Endothelial cell (in vitro differentiated cells): ENCODE measurements at places on chromosomes 12 and 14.

DNA sequence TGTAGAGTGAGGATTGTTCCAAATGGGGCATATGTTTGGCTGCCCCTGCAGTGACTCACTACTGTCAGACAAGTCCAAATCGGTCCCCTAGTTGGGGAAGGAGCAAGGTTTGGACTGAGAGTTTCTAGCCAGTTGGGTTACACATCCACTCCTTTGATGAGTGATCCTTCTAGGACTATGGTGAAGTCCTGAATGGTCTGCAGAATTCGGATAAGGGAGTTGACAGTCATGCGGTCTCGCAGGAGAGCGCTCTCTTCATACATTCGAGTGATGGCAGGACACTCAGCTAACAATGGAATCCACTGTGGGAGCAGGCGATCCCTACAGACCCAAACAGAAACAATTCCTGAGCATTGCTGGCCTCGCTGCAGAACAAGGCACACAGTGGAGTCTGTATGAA is 61.5 kb upstream of the SINHCAF start:
- H3K36me3 ChIP-seq = peaks cover 5% of the 10 kb centered on the region
- peaks cover 2% of the 10 kb centered on the region for H3K27me3 ChIP-seq
- DNase-seq = no peak
- no peak overlapping the region for H3K27ac ChIP-seq
- peaks cover 25% of the 10 kb centered on the region for H3K4me1 ChIP-seq

DNA sequence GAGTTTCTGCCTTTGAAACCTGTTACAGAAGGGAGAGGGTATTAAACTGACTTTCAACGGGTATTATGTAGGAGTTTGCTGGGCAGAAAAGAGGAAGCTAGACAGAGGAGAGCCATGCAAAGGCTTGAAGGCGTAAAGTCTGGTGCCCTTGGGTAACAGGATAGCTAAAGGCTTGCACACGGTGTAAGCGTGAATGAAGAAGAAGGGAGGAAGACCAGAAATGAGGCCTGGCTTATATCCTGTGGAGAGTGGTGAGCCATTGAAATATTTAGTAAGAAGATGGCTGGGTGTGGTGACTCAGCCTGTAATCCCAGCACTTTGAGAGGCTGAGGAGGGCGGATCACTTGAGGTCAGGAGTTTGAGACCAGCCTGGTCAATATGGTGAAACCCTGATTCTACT is 22.6 kb downstream of the SUDS3 start:
- peaks cover 5% of the 10 kb centered on the region for H3K27me3 ChIP-seq
- H3K27ac ChIP-seq = no peak overlapping the region
- peak overlapping the region; percentile 2 for H3K4me3 ChIP-seq
- H3K36me3 ChIP-seq = peaks cover 36% of the 10 kb centered on the region
- peaks cover 4% of the 10 kb centered on the region for H3K4me1 ChIP-seq

- H3K4me1 ChIP-seq = peaks cover 20% of the 10 kb centered on the region
- H3K4me3 ChIP-seq = no peak overlapping the region
- no peak for DNase-seq
- H3K36me3 ChIP-seq = no peaks in the 10 kb centered on the region
- H3K27me3 ChIP-seq = peaks cover 18% of the 10 kb centered on the region
These were observed 54.6 kb downstream of the TSPAN11 start for GRCh38 chr12:30980955-30981662.

DNA sequence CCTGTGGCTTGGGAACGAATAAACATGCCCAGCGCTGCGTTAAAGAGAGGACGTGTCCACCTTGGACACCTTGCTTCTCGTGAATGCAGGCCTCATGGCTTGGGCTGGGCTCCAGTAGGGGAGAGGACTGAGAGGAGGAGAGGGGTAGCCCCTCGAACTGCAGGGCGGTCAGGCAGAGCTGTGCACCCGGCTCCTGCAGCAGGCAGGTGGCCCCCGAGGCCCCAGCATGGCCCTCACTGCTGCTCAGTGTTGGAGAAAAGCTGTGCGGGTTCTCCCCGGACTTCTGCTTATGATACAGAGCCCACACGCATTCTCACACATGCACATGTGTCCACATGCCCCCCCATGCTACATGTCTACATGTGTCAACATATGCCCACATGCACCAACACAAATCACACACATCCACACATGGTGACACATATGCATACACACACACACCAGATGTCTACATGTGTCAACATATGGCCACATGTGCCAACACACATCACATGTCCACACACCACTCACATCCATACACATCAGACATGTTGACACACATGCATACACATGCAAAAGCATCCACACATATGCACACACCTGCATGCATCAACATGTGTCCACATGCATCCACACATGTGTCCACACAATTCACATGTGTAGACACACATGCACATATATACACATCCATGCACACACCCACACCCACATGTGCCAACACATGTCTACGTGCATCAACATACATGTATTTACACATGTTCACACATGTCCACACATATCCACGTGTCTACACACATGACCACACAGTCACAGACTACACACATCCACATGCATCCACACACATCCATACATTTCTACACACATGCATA is 3.0 kb downstream of the ADGRD1 start:
- no peaks in the 10 kb centered on the region for H3K36me3 ChIP-seq
- H3K27me3 ChIP-seq = peaks cover 1% of the 10 kb centered on the region
- no peak for DNase-seq
- no peak overlapping the region for H3K27ac ChIP-seq

DNA sequence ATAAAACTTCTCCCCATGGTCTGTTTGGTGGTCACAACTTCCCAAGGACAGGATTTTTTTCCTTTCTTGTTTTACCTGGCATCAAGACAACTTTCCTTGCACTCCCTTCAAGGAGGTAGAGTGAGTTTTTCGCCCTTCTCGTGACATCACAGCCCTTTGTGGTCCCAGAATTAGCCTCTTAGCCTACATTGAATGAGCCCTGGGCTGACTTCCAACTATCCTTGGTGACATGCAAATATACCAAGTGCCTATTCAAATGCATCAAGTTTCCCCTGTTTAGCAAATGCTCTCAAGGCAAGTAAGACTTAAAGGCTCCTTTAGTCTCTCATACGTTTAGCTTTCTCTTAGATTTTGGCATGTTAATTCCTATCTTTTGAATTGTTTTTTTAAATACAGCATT is 36.6 kb downstream of the TC2N start:
- no peak for DNase-seq
- H3K27me3 ChIP-seq = no peaks in the 10 kb centered on the region
- H3K27ac ChIP-seq = no peak overlapping the region
- H3K36me3 ChIP-seq = no peaks in the 10 kb centered on the region

DNA sequence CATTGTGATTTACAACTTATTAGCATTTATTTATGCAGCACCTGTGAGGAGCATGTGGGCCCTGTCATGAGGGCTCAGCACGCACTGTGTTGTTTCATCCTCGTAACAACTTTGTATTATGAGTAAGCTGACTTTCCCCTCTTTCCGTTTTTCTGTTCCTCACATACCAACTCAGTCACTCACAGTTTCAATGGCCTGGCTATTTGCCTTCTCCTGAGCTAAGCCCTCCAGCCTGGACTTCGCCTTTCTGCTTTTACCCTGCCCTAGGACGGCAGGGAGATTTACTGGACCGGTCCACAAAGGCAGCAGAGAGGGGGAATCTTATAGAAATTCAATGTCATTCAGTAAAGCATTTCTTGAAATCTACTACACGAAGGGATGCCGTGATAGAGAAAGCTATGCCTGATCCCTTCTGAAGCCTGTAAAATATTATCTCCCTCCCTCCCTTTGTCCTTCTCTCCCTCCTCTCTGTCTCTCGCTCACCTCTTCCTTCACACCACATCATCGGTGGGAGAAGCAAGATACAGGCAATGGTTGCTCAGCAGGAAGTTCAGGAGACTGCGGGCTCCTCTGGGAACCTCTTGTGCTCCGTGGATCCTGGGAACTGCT is 219.2 kb upstream of the TBX3 start:
- no peak for DNase-seq
- no peaks in the 10 kb centered on the region for H3K27me3 ChIP-seq
- H3K36me3 ChIP-seq = no peaks in the 10 kb centered on the region
- H3K4me1 ChIP-seq = no peaks in the 10 kb centered on the region
- no peak overlapping the region for H3K4me3 ChIP-seq
- H3K27ac ChIP-seq = no peak overlapping the region

- DNase-seq = no peak
- no peaks in the 10 kb centered on the region for H3K4me1 ChIP-seq
- H3K4me3 ChIP-seq = no peak overlapping the region
These were observed 710.4 kb upstream of the FLRT2 start for GRCh38 chr14:84819528-84819927.

- H3K4me3 ChIP-seq = peak overlapping the region; percentile 95
- H3K27me3 ChIP-seq = peaks cover 7% of the 10 kb centered on the region
- H3K27ac ChIP-seq = no peak overlapping the region
These were observed 811 bp downstream of the TMCC3 start for GRCh38 chr12:94649349-94650142.

GRCh38 chr12:64054079-64054520 is 168.0 kb downstream of the KICS2 start:
- DNase-seq = no peak
- H3K36me3 ChIP-seq = peaks cover 28% of the 10 kb centered on the region
- H3K27ac ChIP-seq = no peak overlapping the region
- peaks cover 1% of the 10 kb centered on the region for H3K27me3 ChIP-seq

DNA sequence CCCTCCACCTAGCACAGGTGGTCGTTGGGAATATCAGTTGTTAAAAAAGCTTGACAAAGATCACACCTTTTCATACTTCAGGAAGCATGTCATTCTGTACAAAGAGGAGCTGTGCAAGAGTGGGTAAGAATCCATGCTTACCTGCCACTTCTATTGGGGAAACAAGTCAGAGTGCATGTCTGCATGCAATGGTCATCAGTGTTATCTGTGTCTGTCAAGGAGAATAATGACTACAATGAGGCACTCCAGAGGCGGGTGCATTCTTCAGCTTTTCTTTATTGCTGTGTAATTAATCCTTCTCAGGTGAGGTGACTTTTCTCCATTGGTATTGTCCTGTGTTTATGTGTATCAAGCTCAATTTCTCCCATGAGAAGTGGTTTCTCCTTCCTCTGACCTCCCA is 24.4 kb downstream of the KCNA5 start:
- H3K27ac ChIP-seq = no peak overlapping the region
- no peaks in the 10 kb centered on the region for H3K36me3 ChIP-seq
- H3K27me3 ChIP-seq = no peaks in the 10 kb centered on the region
- no peaks in the 10 kb centered on the region for H3K4me1 ChIP-seq

DNA sequence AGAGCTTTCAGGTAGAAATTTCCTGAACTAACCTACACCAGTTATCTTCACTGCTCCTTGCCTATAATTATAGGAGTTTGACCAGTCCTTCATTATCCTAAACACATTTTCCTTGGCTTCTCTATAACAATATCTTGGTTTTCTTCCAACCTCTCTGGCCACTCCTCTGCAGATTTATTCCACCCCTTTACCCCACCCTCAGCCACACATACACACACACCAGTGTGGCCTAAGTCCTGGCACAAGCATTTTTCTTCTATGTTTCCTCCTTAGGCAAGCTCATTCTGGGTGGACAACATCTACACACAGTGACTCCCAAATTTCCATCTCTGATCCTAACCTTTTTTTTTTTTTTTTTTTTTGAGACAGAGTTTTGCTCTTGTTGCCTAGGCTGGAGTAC is 25.1 kb downstream of the CDK17 start:
- H3K36me3 ChIP-seq = peaks cover 7% of the 10 kb centered on the region
- H3K27ac ChIP-seq = peak overlapping the region; percentile 98
- H3K4me1 ChIP-seq = peaks cover 64% of the 10 kb centered on the region
- DNase-seq = no peak

GRCh38 chr12:121600702-121601336 is 20.0 kb upstream of the KDM2B start:
- no peak for DNase-seq
- no peak overlapping the region for H3K4me3 ChIP-seq
- no peak overlapping the region for H3K27ac ChIP-seq
- H3K36me3 ChIP-seq = no peaks in the 10 kb centered on the region
- no peaks in the 10 kb centered on the region for H3K4me1 ChIP-seq

DNA sequence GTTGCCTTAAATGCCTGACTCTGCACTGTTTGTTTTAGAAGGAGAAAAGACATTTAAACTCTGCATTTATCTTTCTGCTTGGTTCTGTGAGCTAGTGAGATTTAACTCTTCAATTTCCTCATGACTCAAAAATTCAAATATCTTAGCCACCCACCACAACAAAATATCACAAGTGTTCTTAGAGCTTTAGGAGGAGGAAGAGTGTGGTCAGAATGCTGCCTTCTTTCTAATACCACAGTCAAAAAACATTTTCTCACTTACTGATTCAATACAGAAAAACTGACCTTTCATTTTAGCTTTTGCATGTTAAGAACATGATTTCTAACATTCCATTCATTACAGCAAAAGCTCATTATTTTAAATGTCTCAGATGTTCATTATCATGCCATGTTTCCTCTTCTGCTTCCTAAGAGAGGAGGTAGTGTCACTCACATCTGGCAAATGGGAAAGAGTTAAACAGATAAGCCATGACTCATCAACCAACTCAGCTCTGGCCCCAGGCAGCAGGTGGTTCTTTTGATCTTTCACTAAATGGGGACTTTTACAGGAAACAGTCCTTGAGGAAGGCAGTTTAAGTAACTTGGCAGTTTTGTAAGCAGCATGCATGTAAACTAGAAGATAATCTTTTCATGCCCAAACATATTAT is 56.4 kb upstream of the RNU6-8 start:
- H3K27ac ChIP-seq = no peak overlapping the region
- no peak overlapping the region for H3K4me3 ChIP-seq
- peaks cover 4% of the 10 kb centered on the region for H3K36me3 ChIP-seq
- no peaks in the 10 kb centered on the region for H3K27me3 ChIP-seq
- DNase-seq = no peak

DNA sequence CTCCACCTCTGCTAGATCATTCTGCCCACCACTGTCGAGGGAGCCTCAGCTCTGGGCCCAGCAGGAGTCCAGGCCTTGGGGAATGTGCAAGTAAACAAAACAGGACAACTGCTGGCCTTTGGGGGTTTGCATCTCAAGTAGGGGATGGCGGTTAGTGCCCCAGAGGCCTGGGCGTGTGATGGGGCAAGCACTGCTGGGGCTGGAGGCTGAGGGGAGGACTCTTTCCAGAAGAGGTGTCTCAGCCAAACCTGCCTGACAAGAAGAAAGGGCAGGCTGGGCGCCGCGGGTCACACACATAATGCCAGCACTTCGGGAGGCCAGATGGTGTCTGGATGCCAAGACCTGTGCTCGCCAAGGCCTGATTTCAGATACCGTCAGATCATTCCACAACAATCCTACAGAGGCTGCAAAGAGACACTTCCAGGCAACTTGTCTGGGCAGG is 8.6 kb upstream of the ALDH2 start:
- H3K27me3 ChIP-seq = peaks cover 5% of the 10 kb centered on the region
- no peak overlapping the region for H3K27ac ChIP-seq
- no peak for DNase-seq
- peaks cover 18% of the 10 kb centered on the region for H3K4me1 ChIP-seq

GRCh38 chr12:47547077-47547476 is 158.8 kb downstream of the RPAP3 start:
- H3K4me1 ChIP-seq = no peaks in the 10 kb centered on the region
- peak; percentile 11 for DNase-seq
- H3K4me3 ChIP-seq = no peak overlapping the region
- H3K27me3 ChIP-seq = no peaks in the 10 kb centered on the region
- H3K36me3 ChIP-seq = no peaks in the 10 kb centered on the region

DNA sequence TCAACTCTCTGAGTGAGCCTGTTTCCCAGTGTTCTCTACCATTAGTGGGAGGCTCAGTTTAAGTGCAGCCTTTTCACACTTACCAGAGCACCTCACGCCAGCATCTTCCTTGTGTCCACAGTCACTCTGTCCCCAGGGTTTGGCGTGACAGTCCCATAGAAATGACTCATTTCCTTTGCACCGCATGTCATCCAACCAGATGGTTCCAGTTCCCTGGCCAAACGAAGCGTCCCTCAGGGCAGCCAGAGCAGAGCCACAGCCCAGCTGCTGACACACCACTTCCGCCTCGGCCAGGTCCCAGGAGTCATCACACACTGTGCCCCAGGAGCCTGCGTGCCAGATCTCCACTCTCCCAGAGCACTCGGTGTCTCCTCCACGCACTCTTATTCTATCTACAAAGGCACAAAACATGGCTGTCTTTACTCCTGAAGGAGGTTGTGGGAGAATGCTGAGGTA is 65.4 kb downstream of the ACSM4 start:
- no peaks in the 10 kb centered on the region for H3K27me3 ChIP-seq
- no peak overlapping the region for H3K4me3 ChIP-seq
- H3K36me3 ChIP-seq = no peaks in the 10 kb centered on the region
